ENCODE measurements at places on chromosomes 5 and 9.

- no peak for DNase-seq
Measured at GRCh38 chr5:53576674-53577073, 16.2 kb downstream of the NDUFS4 start.

DNA sequence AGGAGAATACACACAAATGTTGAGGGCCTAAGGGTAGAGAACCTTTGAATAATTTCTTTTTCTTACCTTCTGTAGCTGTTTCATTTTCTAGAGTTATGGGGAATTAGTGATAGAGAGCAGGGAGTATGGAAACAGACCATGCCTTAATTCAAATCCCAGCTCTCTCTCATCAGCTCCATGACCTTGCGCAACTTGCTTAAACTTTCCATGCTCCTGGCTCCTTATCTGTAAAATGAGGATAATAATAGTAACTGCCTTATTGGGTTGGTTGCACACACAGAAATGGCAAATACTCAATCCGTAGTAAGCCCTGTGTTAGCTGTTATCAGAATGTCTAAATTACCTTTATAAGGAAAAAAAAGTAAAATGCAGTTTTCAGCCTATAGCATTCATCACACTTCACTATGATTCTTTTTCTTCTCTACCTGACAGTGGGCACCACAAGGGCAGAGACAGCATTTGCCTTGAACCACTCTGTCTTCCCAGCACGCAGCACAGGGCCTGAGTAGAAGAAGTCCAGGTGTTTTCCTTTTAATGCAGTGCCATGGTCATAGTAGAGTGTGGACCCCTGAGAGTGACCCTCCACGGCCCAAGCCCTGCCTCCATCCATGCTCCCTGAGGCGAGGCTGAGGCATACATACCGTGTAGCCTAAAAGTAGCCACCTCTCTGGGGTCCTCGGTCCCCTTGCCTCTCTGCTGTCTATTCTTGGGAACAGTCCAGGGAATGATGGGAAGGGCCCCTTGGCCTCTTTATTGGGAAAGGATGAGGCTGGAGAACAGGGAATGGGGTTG is 17.4 kb downstream of the C5orf15 start:
- DNase-seq: no peak

- DNase-seq: no peak
Measured at GRCh38 chr5:38187532-38187931, 70.8 kb upstream of the EGFLAM start.

DNA sequence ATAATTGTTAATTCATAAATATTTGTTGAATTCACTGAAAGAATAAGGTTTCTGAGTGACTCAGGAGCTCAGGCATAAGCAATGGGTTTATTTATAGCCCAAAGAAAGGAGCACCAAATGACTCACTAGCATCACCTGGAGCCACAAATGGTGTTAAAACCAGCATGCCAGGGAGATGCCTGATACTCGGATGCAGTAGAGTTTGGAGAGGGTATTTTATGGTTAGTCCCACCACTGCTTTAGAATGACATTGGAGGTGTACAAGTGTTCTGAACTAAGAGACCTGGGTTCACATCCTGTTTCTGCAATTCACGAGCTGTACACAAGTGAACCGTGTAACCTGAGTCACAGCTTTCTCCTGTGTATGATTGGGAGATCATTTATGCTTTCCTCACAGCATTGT is 25.2 kb downstream of the CCL28 start:
- DNase-seq: no peak

DNA sequence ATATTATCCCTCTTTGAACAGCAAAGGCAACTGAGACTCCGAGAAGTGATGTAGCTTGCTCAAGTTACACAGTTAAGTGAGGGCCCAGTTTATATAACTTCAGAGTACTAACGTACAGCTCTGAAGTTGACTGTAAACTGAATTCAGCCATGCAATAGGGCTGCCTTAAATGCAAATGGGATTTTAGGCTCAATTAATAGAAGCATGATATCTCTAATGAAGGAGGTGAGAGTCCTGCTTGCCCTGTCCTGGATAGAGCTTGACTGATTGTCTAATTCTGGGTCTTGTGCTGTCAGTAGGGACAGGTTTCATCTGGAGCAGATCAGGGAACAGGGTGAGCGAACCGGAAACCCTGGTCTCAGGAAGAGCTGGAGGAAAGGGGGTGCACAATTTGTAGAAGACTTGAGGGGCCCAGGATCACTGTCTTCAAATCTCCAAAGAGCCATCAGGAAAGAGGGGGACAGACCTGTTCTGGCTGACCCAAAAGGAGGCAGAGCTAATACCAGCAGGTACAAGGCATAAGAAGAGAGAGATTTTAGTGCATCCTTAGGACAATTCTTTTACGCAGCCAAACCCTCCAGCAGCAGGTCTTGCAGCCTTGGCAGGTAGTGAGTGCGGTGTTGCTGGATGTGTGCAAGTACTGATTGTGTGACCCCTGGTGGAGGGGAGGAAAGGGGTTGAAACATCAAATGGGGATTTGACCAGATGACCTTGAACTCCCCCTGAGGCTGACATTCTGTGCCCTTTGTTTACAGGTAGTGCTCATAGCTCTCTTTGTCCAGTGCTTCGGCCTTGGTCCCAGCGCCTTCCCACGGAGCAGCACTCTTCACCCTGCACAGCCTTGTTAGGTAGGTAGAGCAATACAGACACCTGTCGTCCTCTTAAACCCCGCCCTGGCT is 13.0 kb downstream of the GSN start:
- no peak for DNase-seq

DNA sequence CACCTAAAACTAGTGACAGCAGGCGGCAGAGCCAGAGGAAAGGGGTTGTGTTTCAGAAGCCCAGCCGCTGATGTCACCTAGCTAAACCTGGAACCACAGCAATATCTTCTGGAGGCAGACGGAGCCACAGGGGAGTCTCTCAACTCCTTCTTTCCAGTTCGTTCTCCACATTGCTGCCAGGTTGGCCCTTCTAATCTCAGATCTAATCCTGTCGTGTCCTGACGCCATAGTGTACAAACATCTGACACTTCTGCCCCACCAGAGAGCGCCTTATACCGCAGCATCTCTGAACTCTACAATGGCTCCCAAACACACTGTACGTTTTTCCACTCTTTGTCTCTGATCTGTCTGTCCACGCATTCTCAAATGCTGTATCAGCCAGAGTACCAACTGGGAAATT is 240.0 kb downstream of the SMARCA2 start:
- no peak for DNase-seq

- peak; percentile 21 for DNase-seq
Measured at GRCh38 chr5:131316026-131316425, 52.2 kb downstream of the CDC42SE2 start.

- peak; percentile 42 for DNase-seq
Measured at GRCh38 chr9:119009249-119009648, 360.0 kb downstream of the BRINP1 start.

- DNase-seq: no peak
Measured at GRCh38 chr9:95993337-95993736, 117.8 kb downstream of the ERCC6L2 start.

DNA sequence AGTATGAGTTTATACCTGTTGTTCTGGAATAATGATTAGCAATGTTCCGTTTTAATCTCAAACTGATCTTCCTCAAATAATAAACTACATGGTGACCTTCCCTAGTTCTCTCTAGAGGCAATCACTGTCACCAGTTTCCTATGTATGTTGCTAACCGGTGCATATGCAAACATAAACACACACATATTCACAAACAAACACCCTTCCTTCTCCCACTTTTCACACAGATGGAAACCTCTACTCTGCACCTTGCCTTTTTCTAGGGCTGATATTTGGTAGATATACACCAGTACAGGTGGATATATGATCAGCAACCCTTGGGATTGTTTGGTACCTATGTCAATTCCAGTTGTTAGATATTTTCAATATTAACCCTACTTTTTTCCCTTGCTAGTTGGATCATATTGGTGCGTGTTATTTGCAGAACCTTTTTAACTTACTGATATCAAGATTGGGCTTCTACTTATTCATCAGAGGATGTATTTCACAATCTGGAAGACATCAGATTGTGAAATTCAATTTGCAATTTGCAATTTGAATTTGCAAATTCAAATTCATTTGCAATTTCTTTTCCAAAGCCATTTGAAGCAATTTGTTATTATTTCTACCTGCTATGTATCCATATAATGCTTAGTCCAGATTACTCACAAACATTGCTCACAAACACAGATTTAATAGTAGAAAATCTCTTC is 12.6 kb downstream of the FYB1 start:
- no peak for DNase-seq

GRCh38 chr5:100794844-100795243 is 108.2 kb downstream of the ST8SIA4 start:
- DNase-seq: no peak

- peak; percentile 30 for DNase-seq
Measured at GRCh38 chr9:17600962-17601593, 22.2 kb downstream of the SH3GL2 start.

- peak; percentile 20 for DNase-seq
Measured at GRCh38 chr5:149046196-149046829, 16.5 kb downstream of the SH3TC2 start.

GRCh38 chr9:79858508-79858907 is 286.7 kb downstream of the TLE4 start:
- no peak for DNase-seq

GRCh38 chr5:75509956-75510355 is 1.5 kb downstream of the CERT1 start:
- peak; percentile 5 for DNase-seq

GRCh38 chr5:93724791-93725190 is 16.6 kb downstream of the POU5F2 start:
- DNase-seq: no peak

GRCh38 chr5:169583101-169583423 is 511 bp upstream of the SPDL1 start:
- DNase-seq: no peak

DNA sequence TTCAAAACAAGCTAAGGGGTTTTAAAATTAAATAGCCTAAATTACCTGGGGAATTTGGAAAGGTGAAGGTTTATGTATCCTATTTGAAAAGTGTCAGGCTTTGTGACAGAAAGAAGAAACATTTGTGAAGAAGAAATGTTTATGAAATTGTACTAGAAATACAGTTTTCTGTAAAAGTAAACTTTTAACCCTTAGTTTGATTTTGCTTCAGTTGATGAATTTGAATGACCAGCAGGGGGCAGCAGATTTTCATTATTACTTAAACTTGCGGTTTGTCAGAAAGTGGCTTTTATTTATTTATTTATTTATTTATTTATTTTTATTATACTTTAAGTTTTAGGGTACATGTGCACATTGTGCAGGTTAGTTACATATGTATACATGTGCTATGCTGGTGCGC is 58.1 kb downstream of the NNT start:
- DNase-seq: peak; percentile 43

DNA sequence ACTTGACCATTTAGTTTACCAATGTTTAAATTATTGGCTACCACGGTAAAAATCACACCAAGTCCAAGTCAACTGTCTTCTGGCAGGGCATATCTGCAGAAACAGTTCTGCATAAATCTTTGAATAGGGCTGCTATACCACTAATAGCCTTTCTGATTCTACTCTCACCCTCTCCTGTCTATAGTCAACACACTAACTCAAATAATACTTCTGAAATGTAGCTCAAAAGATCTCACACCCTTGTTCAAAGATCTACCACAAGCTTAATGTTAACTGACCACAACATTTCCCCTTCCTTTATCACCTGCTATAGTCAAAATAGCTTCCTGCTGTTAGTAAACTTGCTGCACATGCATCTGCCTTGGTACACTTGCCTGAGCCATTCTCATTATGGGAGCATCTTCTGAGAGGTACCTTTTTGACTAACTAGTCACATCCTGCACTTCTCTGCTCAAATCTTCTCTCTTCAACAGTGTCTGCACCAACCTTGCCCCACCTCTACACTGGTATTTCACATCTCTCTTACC is 319.4 kb downstream of the CDH10 start:
- no peak for DNase-seq

DNA sequence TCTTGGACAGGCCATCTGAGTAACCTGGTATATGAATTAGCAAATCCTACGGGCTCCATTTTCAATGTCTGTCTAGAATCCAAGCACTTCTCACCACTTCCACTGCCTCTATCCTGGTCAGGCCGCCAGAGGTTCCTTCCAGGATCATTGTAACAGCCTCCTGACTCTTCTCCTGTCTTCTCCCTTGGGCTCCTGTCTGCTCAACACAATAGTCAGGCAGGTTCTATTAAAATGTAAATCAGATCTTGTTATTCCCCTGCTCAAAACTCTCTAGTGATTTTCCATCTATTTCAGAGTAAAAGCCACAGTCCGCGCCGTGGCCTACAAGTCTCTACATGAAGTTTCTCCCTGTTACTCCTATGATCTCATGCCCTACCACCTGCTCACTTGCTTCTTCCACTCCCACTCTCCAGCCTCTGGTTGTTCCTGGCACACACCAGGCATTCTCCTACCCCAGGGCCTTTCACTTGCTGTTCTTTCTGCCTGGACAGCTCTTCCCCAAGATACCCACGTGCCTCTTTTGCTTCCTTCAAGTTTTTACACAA is 21.7 kb downstream of the ZNF366 start:
- DNase-seq: no peak

GRCh38 chr9:121607434-121608167 is 43.8 kb upstream of the DAB2IP start:
- peak; percentile 77 for DNase-seq

DNA sequence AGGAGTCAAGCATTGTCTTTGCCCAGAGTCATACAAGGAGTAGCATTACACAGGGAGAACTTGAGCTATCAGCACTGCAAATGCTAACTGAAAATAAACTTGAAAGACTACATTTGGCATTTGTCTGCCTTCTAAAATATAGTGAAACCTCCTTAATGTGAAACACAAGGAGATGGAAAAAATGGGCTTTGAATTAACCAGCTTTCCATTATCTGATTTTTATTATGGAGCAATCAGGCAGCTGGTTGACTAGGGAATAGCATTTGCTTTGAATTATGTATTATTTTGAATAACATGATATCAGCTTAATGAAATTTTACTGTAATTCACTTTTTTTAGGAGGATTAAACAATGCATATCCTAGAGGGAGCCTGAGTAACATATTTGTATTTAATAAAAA is 130.8 kb downstream of the GDNF start:
- DNase-seq: no peak

DNA sequence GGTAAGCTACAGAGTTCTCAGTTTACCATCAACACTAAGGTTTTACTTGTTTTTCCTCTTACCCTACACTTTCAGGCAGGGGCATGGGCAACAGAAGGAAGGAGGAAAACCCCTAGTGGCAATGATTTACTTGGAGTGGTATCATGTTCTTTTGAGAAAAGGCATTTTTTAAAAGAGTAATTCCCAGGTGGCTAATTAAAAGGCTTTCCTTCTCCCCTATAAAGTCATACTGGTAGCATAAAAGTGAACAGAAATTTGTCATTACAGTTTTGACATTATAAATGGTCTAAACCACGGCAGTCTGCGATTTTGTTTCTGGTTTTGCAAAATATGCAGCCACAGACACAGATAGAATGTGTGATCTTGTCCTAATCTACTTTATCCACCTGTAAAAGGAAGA is 30.9 kb upstream of the OR2K2 start:
- no peak for DNase-seq

GRCh38 chr5:61401726-61402125 is 69.7 kb downstream of the ZSWIM6 start:
- peak; percentile 55 for DNase-seq

DNA sequence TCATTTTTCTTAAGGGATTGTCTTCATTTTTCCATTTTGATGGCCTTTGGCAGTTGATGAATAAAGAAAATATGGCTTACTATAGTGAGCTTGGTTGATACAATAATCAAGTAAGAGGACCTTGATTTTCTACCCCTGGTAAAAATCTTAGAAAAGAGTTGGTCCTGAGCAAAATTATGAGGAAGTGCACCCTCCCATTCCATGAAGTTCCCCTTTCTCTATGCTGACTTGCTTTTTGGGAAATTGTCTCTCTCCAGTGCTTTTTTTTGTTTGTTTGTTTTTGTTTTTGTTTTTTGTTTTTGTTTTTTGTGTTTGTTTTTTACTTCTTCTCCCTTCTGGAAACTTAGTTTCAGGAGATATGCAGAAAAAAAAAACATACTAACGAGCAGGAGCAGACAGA is 449.2 kb upstream of the ACTBL2 start:
- no peak for DNase-seq

All from fibroblast of skin of right quadriceps (primary cell).